ENCODE measurements at places on chromosomes 11 and 22. TPM values are rescaled to one million over a fixed set of nuclear protein-coding genes. Genes with fewer than 3 reads are reported as not detected.
A peak's percentile ranks its signal among the peaks of the same experiment; 100 is the strongest.

DNA sequence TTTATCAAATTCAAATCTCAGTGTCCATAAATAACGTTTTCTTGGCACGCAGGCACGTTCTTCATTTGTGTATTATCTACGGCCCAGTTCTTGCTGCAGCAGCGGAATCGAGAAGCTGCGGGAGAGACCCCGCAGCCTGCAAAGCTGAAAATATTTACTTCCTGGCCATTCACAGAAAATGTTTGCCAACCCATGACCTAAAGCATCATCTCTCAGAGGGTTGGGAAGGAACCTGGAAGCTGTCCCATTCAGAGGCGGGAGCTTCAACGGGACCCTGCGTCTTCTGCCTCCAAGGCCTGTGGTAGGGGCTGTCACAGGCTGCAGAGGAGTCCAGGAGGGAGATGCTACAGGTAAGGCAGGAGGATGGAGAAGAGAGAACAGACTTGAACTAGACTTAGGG is 319.2 kb downstream of the MN1 start:
- no peak for DNase-seq

- no peak for DNase-seq
Observed at GRCh38 chr11:63834535-63835157, 4.3 kb upstream of the MARK2 start.

DNA sequence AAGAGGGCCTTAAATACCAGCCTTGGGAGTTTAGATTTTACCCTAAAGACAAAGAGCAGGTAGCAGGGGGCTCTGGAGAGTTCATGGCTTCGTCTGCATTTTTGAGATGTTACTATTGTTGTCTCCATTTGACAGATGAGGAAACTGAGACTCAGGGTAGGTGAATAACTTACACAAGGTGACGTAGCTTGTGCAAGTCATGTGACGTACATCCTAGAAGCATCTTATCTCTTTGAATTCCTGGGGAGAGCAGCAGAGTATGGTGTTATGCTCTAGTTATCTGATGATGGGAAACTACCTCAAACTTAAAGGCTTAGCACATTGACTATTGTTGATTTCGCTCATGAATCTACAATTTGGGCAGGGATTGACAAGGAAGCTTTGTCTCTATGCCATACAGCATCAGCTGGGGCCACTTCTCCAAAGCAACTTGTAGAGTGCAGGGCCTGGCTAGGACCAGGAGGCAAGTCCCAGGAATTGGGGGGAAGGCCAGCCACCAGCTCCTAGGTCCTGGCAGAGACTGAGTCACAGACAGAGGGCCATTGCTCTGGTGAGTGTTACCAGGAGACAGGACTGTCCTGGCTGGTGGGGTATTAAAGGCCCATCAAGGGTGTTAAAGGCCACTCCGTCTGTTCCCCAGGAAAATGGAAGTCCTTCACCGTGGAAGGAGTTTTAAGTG is 52.1 kb upstream of the TSKU start:
- DNase-seq, result no peak

OSM gene
- total RNA-seq, result 4.8 TPM

POTEH gene
- not detected for total RNA-seq

CDHR5 gene
- not detected for total RNA-seq

GRCh38 chr11:67301951-67302516 is 1.3 kb upstream of the SSH3 start:
- DNase-seq, result peak; percentile 78

GRCh38 chr22:24504540-24504939 is 9.4 kb downstream of the UPB1 start:
- no peak for DNase-seq

DNA sequence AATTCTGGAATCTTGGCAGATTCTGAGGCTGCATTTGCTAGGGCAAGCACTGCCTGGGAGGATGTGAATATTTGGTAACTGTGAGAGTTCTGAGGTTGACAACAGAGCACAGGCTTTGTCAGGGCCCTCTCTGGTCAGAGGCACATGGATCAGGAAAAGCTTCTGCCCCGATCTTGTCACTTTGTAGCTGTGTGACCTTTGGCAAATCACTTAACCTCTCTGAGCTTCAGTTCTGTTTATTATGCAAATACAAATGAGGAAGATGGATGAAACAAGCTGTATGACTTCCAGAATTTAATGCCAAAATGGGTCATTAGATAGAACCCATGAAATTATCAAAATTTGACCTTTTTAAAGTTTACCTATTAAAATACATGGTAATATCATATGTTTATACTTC is 94.9 kb downstream of the SEZ6L start:
- no peak for DNase-seq

DNA sequence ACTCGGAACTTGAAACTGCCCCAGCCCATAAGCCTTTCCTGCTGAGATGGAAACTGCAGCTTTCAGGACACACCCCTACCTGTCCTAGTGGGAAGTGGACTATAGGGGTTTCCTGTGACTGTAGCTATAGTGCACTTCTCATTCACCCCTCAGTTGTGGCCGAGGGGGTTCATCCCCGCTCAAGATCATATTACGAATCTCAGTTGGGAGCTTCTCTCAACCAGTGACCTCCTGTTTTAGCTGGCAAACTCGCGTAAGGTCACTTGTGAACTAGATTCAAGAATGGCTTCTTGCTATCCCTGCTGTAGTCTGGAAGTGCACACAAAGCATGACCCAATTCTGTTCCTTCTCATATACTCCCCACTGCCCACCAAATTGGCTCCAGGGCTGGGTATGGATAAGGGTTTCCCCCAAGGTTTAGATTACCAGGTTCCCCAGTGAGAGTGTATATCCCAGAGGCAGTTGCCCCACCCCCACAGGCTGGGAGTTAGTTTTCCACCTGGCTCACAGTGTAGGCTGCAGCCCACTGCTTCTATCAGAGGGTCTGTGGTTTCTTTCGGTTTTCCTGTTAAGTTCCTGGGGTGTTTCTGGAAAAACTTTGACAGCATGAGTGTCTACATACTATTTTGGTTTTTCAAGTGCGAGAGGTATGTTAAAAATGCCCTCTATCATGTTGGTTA is 812.9 kb downstream of the JRKL start:
- DNase-seq, result no peak

DNA sequence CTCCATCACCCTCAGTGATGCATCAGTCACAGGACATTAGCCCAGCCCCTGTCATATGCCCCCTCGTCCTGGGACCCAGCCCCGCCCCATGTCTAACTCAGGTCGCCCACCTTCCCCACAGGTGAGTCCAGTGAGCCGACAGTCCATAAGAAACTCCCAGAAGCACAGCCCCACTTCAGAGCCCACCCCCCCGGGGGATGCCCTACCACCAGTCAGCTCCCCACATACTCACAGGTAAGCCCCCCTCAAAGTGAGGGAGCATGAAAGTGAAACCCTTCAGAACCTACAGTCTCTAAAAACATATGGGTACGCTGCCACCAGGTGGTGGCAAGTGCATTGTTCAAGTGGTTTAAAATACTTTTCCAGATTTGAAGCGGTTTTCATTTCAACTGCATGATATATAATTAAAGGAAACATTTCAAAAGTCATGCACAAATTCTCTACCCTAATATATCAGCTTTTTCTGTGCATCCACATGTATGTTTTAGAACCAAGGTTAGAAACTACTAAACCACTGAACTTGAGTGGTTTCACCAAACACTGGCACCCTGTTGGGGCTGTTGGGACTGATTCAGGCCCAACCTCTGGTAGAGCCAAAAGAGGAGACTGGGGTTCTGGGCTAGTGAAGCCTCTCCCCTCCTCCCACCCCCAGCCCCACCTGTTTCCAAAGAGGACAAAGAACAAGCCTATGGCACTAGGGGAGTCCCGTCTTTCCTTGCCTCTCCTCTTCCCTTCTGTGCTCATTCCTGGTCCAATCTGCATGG is 17.3 kb downstream of the EPS8L2 start:
- DNase-seq, result peak; percentile 46

ALG9 gene
- 54.7 TPM for total RNA-seq

DNA sequence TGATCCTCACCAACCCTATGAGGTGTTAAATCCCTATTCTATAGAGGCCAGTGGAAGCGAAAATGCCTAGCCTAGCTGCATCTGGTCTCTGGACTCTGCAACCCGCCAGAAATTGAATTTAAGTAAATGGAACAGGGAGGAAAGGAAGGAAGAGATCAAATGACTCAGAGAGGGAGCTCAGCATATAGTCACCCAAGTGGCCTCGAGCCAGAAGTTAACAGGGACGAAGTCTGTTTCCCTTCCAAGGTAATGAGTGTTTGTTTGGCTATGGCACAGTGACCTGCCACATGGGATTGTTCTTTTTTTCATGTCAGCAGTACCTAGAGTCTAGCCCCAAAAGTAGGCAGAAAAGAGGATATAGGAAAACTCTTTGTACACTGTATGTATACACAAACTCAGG is 66.3 kb downstream of the PAK1 start:
- DNase-seq, result peak; percentile 81

TMPRSS13 gene
- total RNA-seq, result 0.72 TPM

DNA sequence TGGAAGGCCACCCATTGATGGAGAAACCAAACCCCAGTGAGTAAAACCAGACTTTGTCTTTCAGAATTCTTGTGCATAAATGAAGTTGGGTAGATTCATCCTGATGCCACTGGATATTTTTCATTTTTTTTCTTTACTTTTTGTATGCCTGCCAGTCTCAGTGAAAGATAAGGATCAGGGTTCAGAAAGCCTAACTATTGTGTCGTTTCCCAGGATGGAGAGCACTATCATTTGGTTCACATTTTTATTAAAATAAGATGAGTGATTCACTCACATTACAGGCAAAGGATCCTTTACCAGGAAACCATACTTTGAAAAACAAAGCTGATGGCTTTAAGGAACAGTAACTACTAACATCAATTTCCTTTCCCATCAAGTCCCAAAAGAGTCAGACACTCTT is 52.0 kb downstream of the ARFGAP2 start:
- DNase-seq, result no peak

DNA sequence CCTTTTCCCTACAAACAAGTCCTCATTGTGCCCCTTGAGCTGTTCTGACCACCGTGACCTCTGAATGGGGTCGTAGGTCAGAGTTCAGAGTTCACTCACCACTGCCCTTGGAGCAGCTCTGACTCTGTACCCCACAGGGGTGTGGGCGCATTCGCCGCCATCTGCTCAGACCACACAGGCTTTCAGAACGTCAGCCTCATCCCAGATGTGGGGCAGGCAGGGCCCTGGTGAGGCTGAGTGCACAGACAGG is 14.8 kb upstream of the MUC5B start:
- no peak for DNase-seq

DNA sequence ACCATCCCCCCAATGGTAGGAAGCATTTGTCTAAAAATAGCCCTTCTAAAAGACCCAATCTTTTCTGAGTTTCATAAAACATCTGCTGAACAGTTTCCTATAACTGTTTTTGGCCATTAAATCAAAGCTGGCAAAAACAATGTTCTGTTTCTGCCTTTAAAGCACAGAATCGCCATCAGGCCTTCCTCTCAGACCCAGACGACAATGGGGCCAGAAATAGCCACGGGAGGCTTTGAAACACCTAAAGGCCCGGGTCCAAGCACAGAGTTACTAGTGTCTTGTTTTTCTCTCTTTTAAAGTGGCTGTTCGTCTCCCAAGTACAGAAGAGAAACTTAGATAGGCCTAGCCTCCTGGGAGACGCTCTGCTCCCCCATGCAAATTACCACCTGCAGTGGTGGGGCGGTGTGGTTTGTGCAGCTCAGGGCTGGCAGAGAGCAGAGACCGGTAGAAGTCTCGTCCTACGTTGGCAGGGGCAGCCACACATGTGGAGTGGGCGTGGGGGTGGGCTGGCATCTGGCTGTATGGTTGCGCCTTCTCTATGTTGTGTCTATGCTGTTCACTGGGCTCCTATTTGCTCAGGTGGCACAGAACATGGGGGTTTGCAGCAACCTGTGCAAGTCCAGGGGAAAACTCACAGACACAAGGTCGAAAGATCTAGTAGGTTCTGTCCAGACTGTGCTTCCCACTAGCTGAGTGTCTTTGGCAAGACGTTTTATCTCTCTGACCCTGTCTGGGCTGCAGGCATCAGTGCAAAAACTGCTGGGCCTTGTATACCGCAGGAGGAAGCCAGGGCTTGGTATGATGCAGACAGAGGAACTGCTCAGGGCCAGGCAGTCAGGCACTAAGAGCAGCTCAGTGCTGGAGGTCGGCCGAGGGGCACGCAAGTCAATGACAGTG is 23.6 kb upstream of the ETS1 start:
- DNase-seq, result peak; percentile 64

MAPK8IP2 gene
- 0.72 TPM for total RNA-seq

DNA sequence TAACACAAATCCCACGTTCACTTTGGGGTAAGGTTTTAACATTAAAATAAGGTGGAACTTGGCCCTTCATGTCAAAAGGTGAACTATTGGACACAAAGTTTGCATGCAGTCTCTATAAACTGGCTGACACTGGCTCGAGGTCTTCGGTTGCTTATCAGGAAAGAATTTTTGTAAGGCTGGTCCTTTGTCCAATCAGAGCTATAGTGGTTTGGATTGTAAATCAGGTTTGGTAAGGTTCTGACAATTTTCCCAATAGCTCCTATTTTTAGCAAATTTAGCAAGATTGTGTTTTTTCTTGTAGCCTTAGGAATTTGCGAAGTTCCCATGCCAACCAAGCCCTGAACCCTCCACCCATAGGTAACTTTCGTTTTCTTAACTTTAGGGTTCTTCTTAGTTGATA is 17.6 kb upstream of the MED17 start:
- DNase-seq, result no peak

DNA sequence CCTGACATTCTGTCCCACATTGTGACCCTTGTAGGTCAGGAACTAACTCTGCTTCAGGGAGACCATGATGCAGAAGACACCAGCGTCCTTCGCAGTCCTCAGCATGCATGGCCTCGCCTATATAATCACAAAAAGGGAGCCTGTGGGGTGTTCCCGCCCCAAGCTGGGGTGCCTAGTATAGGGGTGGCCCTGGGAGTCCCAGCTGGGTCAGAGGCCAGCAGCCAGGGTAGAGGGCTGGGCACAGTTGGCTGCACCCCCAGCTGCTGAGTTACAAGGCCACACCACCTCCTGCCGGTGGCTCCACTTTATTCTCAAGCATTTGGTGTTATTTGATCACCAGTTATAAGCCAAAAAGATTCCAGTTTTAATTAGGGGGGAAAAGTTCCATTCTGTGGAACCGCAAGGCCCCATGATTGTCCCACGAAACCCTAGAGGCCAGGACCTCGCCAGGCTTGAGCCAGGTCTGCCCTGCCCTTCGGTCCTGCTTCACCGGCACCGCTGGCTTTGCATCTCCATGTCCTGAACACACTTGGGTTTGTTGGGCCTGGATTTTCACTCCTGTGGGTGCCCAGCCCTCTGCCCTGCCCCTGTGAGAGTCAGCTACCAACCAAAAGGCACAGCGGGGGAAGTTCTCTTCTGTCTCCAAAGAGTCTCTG is 15.0 kb upstream of the GNB1L start:
- no peak for DNase-seq

DNA sequence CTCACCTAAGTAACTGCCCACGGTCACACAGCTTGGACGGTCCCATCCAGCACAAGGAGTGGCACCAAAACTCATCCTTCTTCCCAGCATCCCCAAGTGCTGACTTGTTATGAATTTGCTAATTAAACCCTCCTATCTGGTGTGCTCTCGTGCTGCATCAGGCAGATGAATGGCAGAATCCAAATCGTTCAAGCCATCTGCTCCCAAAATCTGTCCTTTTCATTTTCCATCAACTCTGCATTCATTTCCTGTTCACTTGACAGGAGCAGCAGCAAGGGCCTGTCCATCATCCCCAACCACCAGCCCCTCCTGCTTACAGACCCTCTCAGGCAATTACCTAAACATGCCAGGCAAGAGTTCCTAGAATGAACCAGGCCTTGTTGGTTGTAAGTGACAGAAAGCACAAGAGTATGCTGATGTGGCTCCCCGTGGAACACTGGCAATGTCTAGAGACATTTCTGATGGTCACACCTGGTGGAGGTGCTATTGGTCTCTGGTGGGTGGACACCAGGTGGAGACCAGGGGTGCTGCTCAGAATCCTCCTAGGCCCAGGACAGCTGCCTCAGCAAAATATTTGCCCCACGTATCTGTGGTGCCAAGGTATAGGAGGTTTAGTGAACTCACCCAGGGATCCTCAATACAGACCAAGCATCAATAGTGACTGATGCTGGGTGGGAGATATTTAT is 832.5 kb downstream of the TBC1D22A start:
- DNase-seq, result no peak
